ENCODE measurements at places on chromosomes 11 and 22.

DNA sequence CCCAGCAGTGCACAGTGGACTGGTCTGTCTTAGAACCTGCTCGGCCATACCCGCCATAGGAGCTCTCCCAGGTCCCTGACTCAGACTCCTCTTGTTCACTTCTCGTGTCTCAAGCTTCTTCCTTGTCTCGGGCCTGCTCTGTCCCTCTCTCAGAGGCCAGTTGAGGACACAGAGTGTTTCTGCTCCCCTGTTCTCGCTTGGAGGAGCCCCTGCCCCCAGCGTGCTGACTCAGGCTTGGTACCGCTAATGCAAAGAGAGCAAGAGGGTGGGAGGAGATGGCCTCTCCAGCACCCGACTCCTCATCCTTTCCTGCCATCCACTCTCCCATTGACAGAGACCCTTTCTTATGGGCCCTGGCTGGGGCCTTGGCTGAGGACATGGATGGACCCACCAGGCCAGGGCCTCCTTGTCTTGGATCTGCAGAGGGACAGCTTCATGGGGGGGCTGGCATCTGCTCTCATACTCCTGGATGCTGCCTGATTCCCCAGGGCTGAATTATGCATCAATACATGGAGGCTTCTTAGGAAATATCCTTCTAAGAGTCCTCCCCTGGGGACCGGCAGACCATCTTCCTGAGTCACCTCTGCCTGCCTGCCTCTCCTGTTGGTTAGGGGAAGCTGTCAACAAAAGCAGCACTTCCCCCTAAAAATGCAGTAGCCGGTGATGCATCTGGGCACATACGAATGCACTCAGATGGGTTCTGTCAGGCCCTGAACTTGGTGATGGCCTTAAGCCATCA, 15.9 kb downstream of the TSPAN18 start:
- no peak for DNase-seq

DNA sequence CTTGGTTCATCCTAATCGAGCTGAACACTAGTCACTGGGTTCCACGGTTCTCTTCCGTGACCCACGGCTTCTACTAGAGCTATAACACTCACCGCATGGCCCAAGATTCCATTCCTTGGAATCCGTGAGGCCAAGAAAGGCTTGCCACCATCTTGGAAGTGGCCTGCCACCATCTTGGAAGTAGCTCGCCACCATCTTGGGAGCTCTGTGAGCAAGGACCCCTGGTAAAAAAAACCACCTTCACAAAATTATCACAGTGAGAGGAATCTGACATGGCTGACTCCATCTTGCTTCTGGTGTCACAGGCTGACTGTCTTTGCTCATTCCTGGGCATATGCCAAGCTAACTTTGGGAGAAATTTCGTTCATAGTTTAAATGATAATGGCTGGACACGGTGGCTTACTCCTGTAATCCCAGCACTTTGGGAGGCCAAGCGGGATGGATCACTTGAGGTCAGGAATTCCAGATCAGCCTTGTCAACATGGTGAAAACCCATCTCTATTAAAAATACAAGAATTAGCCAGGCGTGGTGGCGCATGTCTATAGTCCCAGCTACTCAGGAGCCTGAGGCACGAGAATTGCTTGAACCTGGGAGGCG, 18.9 kb upstream of the KCTD14 start:
- no peak for DNase-seq

- DNase-seq: no peak
These were observed 100.2 kb upstream of the GAL start for GRCh38 chr11:68584097-68584496.

GRCh38 chr22:37353839-37354238, 71.5 kb downstream of the CYTH4 start:
- no peak for DNase-seq

- DNase-seq: no peak
These were observed 387.0 kb downstream of the NXPE2 start for GRCh38 chr11:115065314-115065713.

DNA sequence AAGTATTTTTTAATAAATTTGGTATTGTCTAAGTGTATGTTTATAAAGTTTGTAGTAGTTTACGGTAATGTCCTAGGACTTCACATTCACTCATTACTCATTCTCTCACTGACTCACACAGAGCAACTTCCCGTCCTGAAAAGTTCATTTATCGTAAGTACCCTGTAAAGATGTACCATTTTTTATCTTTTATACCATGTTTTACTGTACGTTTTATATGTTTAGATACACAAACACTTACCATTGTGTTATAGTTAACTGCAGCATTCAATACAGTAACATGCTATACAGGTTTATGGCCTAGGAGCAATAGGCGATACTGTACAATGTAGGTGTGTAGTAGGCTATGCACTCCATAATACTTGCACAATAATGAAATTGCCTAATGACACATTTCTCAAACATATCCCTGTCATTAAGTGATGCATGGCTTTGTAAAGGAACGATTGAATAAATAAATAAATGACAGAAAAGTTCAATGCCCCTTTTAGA, 12.5 kb upstream of the CARD18 start:
- no peak for DNase-seq

DNA sequence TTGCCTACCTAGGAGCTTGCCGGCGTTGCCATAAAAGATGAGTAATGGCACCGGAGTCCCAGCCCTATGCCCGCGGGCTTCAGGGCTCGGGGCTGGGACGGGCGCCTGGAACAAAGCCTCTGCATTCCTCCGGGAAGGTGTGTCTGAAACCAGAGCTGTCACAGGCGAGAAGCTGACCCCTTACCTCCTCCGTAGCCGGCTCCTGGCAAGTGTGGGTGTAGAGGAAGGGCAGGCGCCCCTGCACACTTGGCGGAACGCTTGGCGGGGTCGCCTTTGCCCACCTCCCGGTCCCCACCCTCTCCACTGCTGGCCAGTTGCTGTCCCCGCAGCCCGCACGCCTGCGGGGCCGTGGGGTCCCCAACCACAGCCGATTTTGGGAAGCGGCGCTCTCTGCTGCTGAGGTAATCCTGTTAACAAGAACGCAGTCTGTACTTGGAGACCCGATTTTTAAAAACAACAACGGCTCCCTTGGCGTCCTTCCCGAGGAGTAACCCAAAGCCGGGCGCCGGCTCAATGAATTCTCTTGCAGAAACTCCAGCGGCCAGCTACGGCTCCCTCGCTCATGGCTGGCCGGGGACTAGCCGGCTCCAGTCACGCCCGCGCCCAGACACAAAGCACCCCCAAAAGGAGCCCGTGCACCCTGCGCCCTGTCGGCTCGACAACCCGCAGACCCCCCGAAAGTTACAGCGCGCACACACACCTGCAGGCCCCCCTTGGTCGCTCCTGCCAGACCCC, 89.2 kb downstream of the PLEKHA7 start:
- no peak for DNase-seq

GRCh38 chr22:46730568-46731245, 7.3 kb downstream of the CERK start:
- DNase-seq: no peak
